Stimulated activated CD8-positive, alpha-beta memory T cell treated with anti-CD3 and anti-CD28 coated beads, Interleukin-7, amount 100 ng/mL, for 1 hour (primary cell): ENCODE measurements at places on chromosomes 2 and 18.

- DNase-seq = no peak
These were observed 9.1 kb upstream of the DAW1 start for GRCh38 chr2:227862227-227862740.

DNA sequence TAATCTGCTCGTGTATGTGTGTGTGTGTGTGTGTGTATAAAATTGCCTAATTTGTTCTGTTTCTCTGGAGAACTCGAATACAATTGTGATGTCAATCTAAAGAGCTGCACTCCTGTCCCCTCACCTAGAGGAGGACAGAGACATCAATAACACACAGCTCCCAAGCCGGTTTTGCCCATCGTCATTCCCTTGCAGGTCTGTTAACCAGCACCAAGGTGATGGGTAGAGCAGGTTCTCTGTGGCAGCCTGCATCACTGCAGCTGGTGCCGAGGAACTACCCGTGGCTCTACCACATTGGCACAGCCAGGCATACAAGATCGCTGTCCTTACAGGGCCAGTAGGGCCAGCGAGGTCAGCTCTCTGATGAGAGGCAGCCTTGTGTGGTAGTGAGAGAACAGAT, 41.0 kb downstream of the LBH start:
- DNase-seq = no peak

DNA sequence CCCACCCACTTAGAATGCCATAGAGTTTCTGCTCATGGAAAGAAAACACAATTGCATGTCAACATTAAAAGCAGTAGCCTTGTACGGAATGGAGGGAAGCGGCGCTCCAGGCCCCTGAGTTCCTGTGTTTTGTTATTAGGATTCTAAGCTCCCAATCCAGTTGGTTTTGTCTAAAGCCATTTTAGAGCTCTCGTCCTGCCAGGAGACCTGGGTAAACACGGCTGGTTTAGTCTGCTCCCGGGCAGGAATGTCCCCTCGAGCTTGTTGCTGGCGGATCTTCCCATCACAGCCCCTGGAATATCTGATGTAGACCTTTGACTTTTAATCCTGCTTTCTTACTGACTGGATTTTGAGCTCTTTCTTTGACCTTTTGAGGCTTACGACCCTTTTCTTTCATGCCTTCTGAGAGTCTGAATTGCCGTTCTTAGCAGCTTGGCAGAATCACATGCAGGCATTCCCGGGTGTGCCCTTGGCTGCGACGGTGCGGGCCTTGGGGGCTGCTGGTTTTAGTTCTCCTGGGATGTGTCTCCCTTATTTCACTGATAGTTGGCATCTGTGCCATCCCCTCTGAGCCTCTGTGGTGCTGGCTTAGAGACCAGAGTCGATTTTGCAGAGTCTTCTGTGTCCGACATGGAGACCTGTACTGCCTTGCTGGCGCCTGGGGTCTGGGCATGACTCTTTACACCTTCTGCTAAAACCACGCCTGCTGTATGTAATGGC, 25.4 kb downstream of the GREB1 start:
- DNase-seq = no peak

DNA sequence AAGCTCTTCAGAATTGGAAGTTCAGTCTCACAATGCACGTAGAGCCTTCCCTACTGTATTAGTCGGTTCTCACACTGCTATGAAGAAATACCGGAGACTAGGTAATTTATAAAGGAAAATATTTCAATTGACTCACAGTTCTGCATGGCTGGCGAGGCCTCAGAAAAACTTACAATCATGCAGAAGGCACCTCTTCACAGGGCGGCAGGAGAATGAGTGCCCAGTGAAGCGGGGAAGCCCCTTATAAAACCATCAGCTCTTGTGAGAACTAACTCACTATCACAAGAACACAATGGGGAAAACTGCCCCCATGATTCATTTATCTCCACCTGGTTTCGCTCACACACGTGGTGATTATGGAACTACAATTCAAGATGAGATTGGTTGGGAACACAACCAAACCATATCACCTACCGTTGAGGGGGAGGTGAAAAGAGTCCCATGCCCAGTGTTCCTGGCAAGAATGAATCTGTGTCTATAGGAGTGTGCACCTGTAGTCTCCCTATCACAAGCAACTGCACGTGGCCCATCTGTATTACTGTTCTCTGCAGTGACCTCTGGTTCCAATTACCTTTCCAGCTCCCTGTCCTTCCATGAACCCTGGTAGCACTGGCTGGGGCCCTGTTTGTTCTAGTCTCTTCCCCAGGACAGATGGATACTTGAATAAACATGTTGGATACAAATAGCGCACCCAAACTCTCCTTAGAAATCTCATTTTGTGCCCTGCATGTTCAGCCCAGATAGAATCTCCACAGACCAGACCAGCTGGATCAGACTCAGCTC, 44.4 kb upstream of the ATL2 start:
- DNase-seq = no peak

DNA sequence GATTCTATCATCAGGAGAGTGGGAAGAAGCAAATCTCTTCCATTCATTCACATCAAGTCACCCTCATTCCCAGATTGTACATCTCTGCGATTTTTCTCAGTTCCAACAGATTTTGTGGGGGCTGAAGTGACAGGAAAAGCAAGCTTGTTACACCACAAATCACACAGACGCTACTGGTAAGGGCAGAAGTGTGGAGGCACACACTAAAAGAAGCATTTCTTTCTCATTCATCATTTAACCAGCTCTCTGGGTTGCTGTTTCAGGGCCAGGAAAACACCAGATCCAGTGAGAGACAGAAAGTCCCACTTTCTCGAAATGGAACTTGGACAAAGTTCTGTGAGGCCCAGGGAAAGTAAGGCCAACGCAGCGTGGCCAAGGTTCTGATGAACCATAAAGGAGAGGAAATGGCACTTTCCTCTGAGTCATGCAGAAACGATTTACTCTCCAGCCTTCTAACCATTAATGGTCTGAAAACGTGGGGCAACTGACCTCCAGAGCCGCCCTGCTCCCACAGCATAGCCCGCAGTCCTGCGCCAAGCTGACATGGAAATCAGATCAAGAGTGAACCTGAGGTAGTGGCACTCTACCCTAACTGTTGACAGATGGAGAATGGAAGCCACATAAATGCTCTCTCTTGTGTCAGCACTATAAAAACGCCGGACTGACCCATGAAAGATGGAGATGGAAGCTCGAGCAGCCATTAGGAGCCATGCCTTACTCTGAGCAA, 191.0 kb downstream of the C1D start:
- no peak for DNase-seq

- no peak for DNase-seq
These were observed 3.2 kb downstream of the HS1BP3 start for GRCh38 chr2:20647738-20648137.

DNA sequence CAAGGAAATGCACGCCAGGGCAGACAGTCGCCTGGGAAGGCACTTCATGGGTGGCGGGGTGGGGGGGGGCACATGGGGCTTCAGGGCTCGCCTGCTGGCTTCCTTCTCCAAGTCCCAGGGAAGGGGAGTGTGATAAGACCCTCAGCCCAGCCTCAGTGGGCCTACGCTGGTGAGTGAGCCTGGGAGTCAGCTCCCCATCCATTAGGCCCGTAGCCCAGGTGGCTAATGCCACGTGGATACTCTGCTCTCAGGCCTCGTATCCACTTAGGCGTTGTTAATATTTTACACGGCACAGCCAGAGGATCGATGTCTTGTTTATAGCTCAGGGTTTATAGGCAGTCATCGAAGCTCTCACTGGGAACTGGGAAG, 47.1 kb downstream of the KCNIP3 start:
- DNase-seq = no peak

DNA sequence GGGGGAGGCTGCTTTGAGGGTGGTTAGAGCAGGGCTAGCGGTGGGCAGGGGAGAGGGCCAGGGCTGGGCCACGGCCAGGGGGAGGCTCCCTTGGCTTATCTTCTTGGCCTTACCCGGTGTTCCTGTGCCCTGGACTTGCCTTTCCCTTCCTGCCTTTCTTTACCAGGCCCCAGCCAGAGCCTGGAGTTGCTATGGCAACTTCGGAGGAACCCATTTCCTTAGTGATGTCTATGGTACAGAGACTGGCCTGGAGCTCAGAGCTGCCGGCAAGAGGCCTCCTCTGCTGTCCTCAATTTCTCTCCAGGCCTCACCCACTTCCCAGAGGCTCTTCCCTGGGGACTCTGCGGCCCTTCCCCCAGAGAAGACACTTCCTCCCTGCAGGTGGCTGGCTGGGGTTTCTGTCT, 11.5 kb downstream of the SPEG start:
- DNase-seq = no peak

GRCh38 chr2:230903231-230904150, 21.6 kb downstream of the GPR55 start:
- DNase-seq = no peak

DNA sequence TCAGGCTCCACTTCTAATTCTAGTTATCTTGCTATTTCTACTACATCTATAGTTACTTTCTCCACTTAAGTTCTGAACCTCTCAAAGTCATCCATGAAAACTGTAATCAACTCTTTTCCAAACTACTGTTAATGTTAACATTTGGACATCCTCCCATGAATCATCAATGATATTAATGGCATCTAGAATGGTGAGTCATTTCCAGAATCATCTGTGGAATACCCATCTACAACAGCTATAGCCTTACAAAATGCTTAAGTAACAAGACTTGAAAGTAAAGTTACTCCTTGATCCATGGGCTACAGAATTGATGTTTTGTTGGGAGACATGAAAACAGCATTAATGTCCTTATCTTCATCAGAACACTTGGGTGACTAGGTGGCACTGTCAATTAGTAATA, 35.4 kb downstream of the BARD1 start:
- DNase-seq = no peak

GRCh38 chr2:23563673-23564614, 179.0 kb downstream of the KLHL29 start:
- no peak for DNase-seq

GRCh38 chr2:34162231-34162630, 563.1 kb upstream of the FAM98A start:
- DNase-seq = no peak

GRCh38 chr2:55025082-55025481, 25.2 kb downstream of the RTN4 start:
- no peak for DNase-seq

GRCh38 chr2:36459725-36460137, 104.2 kb downstream of the CRIM1 start:
- no peak for DNase-seq

DNA sequence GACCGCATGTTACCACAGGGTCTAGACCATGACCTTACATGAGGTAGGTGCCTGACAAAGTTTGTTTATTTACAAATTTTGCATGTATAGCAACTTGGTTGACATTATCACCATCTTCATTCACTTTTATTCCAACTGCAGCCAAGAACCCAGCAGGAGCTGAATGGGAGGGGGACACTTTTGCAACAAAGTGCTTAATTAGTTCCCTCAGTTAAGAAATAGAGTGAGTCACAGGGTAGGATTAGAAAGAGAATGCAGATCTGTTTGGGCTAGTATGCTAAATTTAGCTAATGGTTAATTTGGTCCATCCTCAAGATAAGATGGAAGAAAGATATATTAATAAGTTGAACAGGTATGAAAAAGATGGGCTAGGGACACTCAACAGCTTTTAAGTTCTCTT, 678.9 kb downstream of the ARHGAP15 start:
- DNase-seq = no peak

GRCh38 chr2:172423160-172423559, 4.2 kb upstream of the ITGA6 start:
- DNase-seq = no peak

DNA sequence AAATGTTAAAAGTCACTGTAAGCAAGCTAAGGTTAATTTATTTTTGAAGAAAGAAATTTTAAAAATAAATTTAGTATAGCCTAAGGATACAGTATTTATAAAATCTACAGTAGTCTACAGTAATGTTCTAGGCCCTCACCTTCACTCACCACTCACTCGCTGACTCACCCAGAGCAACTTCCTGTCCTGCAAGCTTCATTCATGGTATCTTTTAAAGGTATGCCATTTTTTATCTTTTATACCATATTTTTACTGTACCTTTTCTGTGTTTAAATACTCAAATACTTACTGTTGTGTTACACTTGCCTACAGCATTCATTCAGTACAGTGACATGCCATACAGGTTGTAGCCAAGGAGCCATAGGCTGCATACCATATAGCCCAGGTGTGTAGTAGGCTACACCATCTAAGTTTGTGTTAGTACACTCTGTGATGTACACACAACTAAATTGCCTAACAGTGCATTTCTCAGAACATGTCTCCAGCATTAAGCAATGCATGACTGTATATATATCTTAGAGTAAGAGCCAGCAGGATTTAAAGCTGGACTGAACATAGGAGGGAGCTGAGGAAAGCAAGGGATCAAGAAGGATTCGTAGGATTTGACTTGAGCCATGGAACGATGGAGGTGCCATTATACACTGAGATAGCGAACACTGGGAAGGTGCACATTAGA, 83.1 kb upstream of the KLF7 start:
- DNase-seq = no peak

DNA sequence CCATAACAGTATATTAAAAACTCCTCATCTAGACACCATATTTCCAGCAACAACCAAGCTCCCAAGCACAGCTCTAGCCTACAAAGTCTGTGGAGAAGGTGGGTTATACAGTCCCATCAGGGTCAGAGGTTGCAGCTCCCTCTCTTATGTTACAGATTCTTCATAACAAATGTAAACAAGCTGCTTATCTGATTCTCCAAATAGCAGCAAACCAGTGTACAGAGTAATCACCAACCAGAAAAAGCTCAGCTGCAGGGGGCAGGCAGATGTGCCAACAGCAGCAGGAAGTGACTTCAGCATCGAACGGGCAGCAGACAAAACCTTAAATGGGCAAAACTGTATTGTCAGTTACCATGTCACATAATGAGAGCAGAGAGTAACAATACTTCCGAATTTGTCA, 52.9 kb upstream of the NABP1 start:
- peak; percentile 3 for DNase-seq

DNA sequence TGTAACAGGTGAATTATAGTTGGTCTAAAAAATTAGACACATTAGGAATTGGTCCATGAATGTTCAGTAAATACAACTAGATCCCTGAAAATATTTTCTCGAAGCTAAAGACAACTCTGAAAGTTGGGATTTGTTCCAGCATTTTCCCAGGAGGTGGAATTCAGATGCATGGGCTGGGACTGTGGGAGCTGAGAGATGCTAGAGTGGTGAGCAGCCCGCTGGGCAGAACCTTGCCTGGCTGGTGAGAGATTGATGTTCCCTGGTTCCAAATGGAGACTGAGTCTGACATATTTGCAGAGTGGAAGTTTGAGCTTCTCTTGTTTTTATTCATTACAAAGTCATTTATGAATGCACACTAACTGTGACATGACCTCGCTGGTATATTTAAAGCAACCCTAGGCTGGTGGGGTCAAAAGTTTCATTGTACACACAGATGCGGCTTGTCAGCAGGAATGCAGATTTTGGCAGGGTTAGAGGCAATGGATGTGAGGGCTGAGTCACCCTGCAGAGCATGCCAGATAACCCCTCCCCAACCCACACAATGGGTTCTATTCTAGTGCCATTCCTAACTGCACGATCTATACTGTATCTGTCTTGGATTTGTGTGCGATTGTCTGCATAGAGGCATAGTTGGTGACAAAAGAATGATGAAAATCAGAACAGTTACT, 23.5 kb upstream of the TMEM178A start:
- DNase-seq = no peak
